ENCODE measurements at places on chromosomes 11 and 22.
A peak's percentile ranks its signal among the peaks of the same experiment; 100 is the strongest.

- DNase-seq: no peak
Observed at GRCh38 chr11:126257144-126257543, 11.6 kb downstream of the SRPRA start.

GRCh38 chr11:93089474-93090102 lies 108.2 kb downstream of the SLC36A4 start:
- peak; percentile 30 for DNase-seq

- peak; percentile 94 for DNase-seq
Observed at GRCh38 chr22:31290494-31291471, 1.5 kb downstream of the PIK3IP1 start.

- peak; percentile 56 for DNase-seq
Observed at GRCh38 chr11:90476442-90477007, 253.7 kb upstream of the CHORDC1 start.

GRCh38 chr22:46519377-46519776 lies 18.0 kb downstream of the CELSR1 start:
- no peak for DNase-seq

- DNase-seq: no peak
Observed at GRCh38 chr22:48627966-48628365, 1199.7 kb downstream of the BRD1 start.

DNA sequence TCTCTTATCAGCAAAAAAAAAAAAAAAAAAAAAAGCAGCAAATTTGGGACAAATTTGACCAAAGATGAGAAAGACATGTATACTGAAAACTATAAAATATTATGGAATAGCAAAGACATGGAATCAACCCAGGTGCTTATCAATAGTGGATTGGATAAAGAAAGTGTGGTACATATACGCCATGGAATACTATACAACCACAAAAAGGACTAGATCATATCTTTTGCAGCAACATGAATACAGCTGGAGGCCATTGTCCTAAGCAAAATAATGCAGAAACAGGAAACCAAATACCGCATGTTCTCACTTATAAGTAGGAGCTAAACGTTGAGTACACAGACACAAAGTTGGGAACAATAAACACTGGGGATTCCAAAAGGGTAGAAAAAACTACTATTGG lies 1.8 kb upstream of the RNF141 start:
- no peak for DNase-seq

- DNase-seq: peak; percentile 90
Observed at GRCh38 chr22:29093501-29094300, 20.9 kb downstream of the KREMEN1 start.

- DNase-seq: no peak
Observed at GRCh38 chr11:83681906-83682610, 395.9 kb upstream of the CCDC90B start.

GRCh38 chr11:57426439-57426928 lies 437 bp downstream of the SLC43A3 start:
- peak; percentile 24 for DNase-seq

GRCh38 chr11:13009476-13009920 lies 382 bp downstream of the RASSF10 start:
- no peak for DNase-seq

GRCh38 chr11:12802418-12803085 lies 128.3 kb downstream of the TEAD1 start:
- DNase-seq: peak; percentile 88

DNA sequence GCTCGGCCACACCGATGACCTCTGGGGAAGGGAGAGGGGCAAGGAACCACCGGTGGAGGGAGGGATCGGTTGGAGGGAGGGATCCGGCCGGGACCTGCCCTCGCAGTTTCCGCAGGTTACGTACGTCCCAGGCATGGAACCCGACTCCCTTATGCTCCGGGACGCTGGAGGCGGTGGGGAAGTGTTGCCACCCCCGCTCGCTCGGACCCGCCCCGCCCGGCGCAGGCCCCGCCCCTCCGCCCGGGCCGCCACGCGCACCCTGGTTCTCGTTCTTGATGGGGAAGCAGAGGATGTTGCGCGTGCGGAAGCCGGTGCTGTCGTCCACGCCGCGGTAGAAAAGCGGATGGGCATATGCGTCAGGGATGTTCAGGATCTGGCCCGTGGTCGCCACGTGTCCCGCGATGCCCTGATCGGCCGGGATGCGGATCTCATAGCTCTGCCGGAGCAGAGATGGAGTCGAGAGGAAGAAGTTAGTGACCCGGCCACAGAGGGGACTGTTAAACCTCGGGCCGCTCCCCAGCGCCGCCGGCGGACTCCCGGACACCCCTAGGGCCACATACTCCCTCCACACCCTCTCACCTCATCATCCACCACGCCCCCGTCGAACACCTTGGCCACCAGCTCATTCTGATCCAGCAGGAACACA lies 89.8 kb downstream of the PDE2A start:
- no peak for DNase-seq

DNA sequence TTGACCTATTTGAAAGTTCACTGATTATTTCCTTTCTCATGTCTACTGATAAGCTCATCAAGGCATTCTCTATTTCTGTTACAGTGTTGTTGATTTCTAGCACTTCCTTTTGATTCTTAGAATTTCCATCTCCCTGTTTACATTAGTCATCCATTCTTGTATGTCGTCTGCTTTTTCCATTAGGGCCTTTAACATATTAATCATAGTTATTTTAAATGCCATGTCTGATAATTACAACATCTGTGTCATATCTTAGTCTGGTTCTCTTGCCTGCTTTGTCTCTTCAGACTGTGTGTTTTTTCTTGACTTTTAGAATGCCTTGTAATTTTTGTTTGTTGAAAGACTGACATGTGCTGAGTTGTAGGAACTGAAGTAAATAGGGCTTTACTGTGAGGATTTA lies 602.1 kb downstream of the SOX6 start:
- no peak for DNase-seq

DNA sequence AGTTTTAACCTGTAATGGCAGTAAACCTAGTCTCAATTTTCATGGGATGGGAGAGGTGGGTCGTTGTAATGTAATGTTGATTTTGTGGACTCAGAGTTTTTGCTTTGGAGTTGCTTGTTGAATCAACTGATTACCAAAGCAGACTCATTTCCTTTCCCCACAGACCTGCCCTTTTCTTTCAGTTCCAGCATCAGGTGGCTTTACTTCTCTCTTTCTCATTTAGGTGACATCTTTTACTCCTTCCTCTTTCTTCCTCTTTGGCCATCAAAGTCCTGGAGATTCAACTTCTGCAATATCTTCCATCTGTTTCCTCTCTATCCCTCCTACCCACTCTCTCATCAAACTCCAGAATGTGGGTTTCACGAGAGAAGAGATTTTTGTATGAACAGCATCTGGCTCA lies 313.9 kb downstream of the TMEM135 start:
- no peak for DNase-seq

DNA sequence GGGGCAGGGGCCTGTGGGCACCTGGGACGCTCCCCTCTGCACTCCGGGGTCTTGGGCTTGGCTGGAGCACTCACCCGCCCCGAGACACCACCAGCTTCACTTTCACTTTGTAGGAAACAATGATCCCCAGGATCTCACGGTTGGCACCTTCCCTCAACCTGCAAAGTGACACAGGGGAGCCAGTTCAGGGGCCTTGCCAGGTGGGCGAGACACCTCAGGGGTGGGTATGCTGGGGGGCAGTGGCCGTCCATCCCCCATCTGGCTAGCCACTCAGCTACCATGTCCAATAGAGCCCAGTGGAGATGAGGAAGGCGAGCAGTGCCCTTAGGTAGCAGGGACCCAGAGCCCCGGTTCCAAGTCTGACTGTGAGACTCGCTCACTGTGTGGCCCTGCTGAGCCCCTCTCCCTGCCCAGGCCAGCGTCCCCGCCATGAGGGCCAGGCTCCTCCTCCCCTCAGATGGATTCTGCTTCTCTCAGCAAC lies 32.3 kb downstream of the TPBGL start:
- DNase-seq: no peak

DNA sequence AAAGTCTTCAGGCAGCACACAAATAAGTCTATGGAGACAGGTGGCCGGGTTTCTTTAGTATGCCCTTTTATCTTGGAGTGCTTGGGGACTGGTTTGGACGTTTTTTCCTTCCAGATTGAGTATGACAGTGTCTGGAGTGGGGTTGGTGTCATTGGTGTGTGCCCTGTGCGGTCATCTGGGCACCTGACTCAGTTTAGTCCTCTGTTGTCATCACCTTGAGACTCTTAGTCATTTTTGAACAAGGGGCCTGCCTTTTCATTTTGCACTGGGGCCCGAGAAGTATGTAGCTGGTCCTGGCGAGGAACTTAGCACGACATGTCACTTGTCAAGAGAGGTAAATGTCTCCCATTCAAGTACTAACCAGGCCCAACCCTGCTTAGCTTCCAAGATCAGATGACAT lies 27.2 kb upstream of the MYO18B start:
- no peak for DNase-seq

DNA sequence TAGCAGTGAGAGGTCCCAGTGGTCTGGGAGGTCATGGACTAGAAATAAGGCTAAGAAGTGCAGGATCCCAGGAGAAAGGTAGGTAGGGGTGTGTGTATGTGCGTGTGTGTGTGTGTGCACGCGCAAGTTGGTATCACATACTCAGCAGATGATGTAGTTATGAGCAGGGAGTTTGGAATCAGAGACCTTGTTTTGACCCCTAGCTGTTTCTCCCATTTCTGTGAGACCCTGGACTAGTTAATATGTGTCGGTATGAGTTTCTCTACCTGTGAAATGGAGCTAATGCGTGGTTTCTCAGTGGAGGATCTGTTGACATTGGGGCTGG lies 1.3 kb downstream of the SERPING1 start:
- DNase-seq: no peak

- DNase-seq: no peak
Observed at GRCh38 chr11:65116370-65117205, 913 bp downstream of the ZNHIT2 start.

GRCh38 chr11:106517426-106517825 lies 440.0 kb downstream of the AASDHPPT start:
- DNase-seq: no peak

DNA sequence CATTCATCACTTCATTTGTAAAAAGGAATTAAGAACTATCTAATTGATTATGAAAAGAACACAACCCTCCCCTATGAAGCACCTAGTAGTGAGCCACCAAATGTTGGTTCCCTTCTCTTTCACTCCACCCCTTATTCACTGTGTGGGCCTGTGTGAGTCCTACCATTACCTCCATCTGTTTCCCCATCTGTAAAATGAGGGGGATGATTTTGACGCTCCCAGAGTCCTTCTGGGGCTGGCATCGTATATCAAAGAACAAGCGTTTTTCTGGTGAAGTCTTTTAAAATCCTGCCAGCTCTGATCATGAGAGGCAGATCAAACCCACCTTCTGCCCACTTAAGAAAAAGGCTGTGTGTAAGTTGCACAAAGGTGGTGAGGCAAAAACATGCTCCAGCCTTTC lies 96.6 kb upstream of the SEZ6L start:
- no peak for DNase-seq

DNA sequence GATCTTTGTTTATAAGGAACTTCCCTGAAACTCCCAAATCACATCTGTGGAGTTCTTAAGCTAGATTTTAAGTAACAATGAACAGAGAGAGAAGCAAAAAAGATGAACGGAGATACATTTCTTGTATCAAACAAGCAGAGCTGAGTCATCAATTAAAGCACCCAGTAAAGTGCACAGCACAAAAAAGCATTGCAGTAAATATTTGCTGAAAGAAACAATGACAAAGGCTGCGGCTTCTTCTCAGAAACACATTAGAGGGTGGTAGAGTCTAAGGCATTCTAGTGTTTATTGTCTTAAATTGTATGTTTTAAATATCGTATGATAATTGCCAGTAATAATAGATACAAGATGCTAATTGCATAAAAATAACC lies 941.6 kb upstream of the CHORDC1 start:
- DNase-seq: no peak

DNA sequence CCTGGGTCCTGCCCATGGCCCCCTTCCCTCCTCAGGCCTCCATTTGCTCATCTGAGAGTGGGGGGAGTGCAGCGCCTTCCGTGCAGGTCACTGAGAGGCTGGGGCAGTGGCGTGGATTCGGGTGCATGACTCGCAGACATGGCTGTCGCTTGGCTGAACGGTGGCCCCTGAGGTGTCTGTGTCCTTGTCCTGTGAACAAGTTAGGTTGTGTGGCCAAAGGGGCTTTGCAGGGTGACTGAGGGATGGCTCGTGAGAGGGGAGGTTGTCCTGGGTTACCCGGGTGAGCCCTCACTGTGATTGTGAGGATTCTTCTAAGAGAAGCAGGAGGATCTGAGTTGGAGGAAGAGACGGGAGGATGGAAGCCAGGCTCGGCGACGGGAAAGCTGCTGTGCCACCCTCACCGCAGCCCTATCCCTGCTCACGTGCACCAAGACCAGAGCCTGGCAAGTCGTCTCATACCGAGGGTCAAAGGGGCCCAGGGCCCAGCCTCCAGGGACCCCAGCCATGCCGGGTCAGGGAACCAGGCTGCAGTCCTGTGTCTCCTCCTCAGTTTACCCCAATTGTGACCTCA lies 79.1 kb downstream of the KCNQ1 start:
- no peak for DNase-seq

DNA sequence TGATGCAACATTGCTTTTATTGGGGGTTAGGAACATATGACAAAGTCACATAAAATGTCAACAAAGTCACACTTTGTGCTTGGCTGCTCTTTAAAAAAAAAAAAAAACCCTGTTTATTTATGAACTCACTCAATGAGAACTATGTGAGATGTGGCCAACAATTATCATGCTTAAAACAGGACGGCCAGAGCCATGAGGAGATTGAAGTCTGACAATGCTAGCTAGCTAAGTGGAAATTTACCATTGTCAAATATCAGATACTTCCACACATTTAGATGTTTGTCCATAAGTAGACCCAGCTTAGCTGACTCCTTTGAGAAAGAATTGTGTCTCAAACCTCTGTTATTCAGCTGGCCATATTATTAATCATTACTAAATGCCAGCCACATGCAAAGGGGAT lies 26.9 kb downstream of the BLID start:
- no peak for DNase-seq

DNA sequence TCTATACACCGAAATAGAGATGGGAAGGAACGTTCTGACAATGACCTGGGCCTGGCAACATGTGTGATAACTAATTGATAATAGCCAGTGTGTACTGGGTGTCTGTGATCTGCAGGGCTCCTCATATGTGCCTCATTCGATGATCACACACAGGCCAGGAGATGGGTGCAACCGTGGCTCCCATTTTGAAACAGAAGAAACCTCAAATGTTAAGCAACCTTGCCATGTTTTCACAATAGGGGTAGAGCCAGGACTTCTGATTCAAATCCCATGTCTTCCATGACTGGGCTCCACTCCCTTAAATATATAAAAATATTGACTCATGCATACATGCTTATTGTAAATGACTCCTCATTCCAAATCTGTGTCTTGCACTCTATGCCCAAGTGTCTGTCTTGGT lies 11.1 kb downstream of the APOL3 start:
- no peak for DNase-seq

DNA sequence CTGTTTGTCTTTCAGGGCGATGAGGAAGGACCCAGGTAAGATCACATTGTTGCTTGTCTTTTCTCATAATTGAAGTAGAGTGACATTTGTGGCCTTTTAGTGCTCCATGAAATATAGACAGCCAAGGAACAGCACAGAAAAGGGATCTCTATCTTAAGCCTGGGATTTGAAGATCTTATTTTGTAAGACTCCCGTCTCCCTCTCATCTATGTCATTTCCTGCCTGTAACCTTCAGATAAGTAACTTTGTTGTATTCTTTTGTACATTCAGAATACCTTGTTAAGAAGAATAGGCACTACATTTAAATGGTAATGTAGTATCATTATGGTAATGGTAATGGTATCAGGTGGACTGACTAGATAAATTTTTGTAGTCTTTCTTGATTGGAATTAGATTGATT lies 72.8 kb downstream of the TRIM44 start:
- DNase-seq: no peak

GRCh38 chr11:110366291-110366690 lies 63.5 kb upstream of the FDX1 start:
- DNase-seq: peak; percentile 80
